Activated T-helper 9 cell treated with anti-CD3 and anti-CD28 coated beads, Interleukin-2, amount 50 U/mL, for 16 hours (primary cell): ENCODE measurements at places on chromosomes 3 and 15.

- DNase-seq, result no peak
These were observed 64.3 kb upstream of the LEKR1 start for GRCh38 chr3:156761713-156762451.

DNA sequence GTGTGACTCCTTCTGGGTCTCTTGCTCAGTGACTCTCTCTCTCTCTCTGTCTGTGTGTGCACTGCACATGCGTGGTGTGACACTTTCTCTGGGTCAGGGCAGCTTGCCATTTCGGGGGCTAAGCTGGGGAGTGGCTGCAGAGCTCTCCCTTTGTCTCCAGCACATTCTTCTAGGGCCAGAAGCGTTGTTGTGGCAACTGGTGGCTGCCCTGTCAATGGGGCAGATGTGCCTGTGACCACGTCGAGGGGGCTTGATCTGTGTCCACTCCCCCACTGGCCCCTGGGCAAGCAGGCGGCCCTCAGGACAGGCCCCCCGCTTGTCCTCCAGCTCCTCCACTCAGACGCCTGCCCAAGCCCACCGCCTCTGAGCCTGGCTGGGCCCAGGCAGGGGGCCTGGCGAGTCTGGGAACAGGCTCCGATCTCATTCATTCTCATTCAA, 67.8 kb downstream of the WNT7A start:
- no peak for DNase-seq

GRCh38 chr3:171879472-171879871, 36.3 kb downstream of the TMEM212 start:
- DNase-seq, result no peak

DNA sequence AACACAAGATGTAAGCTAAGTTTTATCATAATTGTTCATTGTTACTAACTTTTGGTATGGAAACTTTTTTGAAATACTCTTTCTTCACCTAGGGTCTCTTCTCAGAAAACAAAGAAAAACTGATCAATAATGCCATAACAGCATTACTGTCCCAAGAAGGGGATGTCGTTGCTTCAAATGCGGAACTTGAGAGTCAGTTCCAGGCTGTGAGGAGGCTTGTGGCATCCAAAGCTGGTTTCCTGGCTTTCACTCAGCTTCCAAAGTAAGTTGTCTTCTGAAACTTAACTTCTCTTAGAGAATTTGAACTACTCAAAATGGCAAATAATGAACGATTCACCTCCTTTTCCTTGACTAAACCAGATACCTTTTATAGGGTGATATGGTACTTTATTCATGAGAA, 39.3 kb downstream of the DNAJC13 start:
- no peak for DNase-seq

- no peak for DNase-seq
These were observed 131.7 kb downstream of the CLASP2 start for GRCh38 chr3:33586402-33586801.

GRCh38 chr3:23170291-23170690, 32.8 kb upstream of the UBE2E2 start:
- DNase-seq, result no peak

GRCh38 chr3:141391991-141392316, 23.6 kb downstream of the ZBTB38 start:
- DNase-seq, result no peak

DNA sequence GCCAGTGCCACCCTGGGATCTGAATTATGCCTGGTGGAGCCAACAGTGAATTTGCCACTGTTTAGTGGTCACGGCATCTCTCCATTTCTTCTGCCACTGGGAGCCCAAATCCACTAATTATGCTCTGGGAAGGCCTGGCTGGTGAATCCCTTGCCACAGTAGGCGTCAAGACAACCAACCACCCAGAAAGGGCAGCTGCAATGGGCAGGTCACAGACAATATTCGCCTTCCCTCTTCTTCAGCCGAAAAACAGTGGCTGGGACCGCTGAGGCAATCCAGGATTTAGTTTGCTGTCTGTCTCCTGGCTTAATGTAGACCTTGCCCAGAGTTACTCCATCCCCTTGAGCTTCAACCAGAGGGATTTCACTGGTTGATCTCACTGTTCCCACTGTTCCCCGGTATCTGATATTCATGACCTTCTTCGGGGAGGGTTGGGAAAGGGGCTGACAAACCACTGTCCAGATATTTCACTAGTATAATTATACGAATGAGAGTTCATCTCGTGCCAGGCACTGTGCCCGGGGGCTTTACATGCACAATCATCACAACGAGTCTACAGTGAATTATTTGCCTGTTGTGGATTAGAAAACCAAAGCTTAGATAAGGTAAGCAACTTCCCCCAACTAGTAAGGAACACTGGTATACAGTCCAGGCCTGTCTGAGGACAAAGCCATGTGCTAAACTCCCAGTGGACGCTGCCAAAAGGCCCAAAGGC, 49.9 kb upstream of the RAB6B start:
- no peak for DNase-seq

GRCh38 chr3:13461169-13462124, 18.7 kb upstream of the HDAC11 start:
- DNase-seq, result peak; percentile 57

- DNase-seq, result no peak
These were observed 418.6 kb upstream of the ONECUT1 start for GRCh38 chr15:53208751-53209150.

GRCh38 chr3:55569033-55569599, 82.0 kb upstream of the WNT5A start:
- DNase-seq, result no peak

DNA sequence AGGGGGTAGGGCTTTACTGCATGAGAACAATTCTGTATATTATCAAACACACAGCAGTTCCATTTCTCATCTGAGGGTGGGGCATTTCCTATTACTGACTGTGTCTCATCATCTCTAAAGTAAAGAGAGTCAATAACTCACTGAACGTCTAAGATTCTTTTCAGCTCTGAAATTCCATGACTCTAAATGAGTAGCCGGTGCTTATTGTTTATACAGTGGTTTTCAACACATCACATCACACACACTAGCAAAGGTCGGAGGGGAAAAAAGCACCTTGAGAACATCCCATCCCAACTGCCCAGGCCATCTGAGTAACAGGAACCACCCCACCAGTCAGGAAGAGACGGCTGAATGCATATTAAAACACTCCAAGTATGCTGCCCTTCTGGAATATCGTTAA, 196.0 kb downstream of the SUCLG2 start:
- DNase-seq, result no peak

DNA sequence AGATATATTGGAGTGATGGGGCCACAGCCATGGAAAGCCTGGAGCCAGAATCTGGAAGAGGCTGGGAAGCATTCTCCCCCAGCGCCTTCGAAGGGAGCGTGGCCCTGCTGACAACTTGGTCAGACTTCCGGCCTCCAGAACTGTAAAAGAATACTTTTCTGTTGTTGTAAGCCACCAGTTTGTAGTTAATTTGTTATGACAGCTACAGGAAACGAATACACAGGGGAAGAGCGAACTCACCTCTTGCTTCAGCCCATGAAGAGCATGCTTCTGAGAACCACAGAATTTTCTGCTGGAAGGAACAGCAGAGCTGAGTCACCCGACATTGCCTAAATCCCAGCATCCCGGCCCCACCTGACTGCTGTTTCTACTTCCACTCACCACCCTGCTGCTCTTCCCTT, 501.7 kb downstream of the SHQ1 start:
- no peak for DNase-seq

- no peak for DNase-seq
These were observed 21.0 kb downstream of the PTH1R start for GRCh38 chr3:46898321-46899150.

GRCh38 chr3:14450922-14451606, 48.7 kb downstream of the SLC6A6 start:
- no peak for DNase-seq

DNA sequence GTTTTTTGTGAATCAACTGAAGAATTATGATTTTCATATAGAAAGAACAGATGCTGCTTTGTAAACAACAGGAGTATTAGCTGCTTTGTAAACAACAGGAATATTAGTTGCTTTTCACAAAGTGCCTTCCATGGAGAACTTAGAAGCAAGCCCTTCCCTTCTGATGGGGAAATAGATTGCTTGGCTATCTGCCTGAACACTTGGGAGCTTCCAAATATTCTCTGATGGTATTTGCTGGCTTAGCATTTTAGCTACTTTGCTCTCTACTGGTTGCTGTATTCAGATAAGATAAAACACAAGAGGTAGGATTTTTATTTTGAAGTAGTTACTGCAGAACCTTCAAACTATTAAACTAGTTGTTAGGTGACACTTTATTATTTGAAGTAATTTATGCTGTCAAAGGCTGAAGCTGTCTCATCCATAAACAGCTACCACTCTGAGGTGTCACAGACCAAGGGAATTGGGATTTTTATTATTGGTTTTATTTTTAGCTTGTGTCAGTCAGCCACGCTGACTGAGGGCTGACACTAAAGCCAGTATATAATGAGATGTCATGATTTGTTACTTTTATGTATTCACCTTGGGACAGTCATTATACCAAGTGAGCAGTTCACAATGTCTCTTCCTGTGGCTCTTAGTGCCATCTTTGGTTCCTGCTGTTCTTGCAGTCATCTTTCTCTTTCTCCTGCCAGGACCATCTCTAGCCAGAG, 50.0 kb downstream of the ZIC1 start:
- no peak for DNase-seq

- DNase-seq, result no peak
These were observed 9.2 kb upstream of the MME start for GRCh38 chr3:155070932-155071387.

DNA sequence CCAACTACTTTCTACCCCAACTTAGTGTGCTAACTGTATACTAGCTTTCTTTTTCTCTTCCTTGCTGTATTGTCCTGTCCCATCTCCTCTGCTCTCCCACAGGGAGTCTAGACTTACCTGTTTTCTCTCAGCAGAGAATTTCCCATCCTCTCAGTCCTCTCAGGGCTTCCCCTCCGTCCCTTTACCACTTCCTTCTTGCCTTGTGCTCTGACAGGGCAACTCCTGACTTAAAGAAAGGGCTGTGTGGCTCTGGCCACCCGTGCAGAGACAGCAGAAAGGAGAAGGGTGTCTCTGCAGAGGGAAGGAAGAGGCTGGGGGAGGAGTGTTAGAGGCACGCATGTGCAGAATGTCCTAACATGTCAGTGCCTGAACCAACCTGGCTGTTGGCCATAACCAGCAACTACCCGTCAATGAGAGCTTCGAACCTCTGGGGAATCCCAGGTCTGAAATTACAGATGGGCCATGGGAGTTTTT, at the start of gene GCSAM:
TSS of gene GCSAM (minus strand) at position 274 of the 474 bp plus-strand sequence. CDS start at position 146, 128 bp downstream.
- DNase-seq, result peak; percentile 50

DNA sequence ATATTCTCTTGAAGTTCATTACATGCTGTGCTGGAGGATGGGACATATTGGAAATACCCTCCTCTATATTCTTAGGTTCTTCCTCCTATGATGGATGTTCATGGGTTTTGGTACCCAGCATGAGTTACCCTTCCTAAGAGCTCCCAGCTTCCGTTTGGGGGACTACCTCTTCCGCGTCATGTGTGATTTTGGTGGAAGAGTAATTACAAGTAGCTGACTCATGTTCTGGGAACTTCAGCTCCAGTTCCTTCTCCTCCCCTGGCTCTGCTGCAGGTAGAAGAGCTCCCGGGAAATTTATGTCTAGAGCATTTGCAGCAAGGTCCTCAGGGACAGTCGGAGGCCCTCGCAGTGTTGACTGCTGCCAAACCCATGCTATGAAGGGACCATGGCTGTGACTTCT, 208.8 kb upstream of the IL12A start:
- DNase-seq, result no peak

GRCh38 chr3:56748663-56749231, 53.0 kb downstream of the ARHGEF3 start:
- DNase-seq, result no peak

DNA sequence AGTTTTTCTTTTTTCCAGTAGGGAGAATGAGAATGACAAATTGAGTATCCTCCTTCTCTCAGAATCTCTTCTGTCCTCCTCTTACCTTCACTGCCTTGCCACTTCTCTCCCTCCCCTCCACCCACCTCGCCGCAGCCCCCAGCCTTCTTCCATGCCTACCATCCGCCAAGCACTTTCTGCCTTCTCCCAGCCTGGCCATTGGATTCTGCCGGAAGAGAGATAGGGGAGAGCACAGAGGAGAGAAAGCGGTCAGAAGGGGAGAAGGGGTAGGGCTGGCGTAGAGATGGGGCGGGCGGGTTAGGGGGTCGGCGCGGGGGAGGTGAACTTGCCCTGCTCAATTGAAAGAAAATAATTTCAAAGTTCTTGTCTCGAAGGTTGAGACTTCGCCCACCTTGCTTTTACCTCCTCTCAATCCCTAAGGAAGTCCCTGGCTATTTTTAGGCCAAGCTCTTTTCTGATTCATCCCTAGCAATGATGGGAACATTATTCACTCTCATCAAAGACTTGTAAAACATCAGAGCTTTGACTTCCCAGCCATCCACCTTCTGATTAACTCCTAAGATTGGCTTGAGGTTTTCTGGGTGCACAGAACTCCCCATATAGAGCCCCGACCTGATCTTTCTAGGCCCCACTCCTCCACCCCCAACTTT, 811 bp downstream of the C3orf52 start:
- DNase-seq, result no peak

GRCh38 chr3:68211637-68212036, 557.2 kb upstream of the SUCLG2 start:
- DNase-seq, result no peak

DNA sequence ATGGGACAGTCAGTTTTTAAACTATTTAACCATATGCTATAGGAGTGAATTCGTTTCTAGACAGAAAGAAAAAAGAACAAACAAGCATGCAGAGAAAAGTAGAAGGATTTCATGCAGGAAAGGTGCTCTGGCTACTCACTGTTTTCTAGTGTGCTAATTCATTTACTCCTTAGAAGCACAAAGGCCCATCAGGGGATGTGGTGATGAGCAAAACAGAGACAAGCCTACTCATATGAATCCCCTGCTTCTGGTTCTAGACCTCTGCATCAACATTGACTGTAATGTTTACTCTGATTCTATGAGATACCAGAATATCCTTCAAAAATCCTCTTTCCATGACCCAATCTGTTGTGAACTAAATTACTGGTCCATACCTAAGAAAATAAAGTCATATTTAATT, 801.9 kb downstream of the PLOD2 start:
- DNase-seq, result no peak

DNA sequence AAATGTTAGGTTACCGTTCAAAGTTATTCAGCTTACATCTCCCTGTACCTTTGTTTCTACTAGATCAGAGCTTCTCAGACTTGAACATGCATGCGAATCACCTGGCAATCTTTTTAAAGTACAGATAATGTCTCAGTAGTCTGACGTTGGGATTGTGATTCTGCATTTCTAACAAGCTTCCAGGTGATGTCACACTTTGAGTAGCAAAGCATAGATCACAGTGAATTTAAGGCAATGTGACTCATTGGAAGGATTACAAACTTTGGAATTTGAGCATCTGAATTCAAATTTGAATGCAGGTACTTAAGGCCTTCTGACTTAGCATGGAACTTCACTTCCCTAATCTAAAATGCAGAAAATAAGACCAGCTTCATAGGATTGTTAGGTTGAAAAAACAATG, 10.8 kb upstream of the ZMAT3 start:
- DNase-seq, result no peak

DNA sequence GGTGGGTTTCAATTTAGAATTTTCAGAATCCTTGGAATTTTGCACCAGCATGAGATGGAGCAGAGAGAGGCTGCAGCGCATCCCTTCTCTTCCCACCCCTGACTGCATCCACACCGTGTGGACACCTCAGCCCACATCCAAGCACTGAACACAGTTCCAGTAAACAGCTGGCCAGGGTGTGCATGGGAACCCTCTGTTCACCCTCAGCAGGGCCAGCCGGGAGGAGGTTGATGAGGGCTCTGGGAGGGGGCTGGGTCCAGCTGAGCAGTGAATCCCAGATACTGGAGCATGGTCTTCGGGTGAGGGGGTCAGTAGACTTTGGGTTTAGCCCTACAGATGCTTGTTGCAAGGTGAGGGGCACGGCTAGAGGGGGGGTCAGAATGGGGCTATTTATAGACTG, 85.8 kb downstream of the RPLP1 start:
- DNase-seq, result no peak
